Fibroblast of the aortic adventitia (primary cell): ENCODE measurements at places on chromosomes 5 and 9.
A peak's percentile ranks its signal among the peaks of the same experiment; 100 is the strongest.

DNA sequence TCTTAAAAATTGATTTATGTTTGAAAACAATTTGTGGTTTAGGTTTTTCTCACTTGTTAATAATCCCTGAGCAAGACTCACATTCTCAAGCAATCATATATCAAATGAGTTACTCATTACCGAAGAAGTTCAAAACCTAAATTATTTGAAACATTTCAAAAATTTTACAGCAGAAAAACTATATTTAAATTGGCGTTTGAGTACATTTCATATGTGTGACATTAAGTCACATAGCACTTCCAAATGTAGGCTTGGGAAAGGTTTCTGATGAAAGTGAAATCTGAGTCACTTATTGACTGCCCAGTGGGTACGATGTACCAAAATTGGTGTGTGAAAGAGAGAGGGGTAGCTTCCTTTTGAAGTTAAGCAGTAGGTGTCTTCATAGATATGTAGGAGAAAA lies 411.4 kb upstream of the SGCD start:
- DNase-seq, result no peak

DNA sequence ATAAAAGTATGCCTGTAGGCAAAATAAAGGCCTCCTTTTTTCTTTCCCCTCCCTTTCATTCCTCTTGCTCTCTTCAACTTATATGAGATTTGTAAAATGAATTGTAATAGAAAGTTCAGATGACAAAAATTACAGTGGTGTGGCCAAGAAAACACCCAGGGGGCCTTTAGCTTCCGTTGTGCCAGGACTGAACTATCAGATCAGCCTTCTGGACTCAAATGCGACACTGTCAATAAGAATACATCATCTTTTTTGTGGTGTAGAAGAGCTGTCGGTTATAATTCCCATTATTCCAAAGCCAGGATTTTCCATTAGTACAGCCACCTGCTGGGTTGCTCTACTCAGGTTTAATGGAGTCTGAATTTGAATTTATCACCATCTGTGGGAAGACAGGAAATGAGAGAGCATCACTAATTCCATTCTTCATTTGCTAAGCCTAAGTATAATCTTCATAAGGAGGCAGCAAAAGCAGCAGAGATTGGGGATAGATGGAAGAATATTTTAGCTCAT lies 443.4 kb downstream of the ANXA1 start:
- DNase-seq, result no peak

DNA sequence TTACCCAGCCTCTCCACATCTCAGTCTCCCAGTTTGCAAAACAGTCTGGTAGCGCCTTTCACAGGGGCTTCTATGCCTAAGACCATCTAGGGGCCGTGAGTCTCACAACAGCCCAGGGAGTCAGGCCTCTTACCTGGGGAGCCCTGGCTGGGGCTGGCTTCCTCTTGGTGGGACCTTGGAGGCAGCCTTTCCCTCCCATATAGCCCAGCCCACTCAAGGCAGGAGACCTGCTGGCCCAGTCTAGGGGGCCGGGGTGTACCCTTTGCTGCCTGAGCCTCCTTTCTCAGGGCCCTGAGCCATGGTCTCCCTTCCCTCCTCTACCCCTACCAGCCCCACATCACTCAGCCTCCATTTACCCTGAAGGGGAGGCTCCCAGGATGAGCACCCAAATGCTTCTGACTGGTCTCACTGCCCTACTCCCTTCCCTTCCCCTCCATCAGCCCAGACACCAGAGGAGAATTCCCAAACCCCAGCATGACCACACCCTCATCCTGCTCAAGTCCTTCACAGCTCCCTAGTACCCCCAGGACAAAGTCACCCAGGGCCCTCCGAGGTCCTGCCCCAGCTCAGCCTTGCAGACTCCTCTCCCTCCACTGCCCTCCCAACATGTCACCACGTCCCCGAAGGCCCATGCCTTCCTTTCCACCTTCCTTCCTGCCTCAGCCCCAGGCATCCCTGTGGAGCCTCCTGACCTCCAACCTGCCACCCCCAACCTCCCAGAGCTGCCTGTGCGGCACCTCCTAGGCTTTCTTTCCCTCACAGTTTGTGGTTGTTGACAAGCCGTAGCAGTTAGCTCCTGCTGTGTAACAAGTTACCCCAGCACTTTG lies 55.3 kb downstream of the BARX1 start:
- DNase-seq, result no peak

DNA sequence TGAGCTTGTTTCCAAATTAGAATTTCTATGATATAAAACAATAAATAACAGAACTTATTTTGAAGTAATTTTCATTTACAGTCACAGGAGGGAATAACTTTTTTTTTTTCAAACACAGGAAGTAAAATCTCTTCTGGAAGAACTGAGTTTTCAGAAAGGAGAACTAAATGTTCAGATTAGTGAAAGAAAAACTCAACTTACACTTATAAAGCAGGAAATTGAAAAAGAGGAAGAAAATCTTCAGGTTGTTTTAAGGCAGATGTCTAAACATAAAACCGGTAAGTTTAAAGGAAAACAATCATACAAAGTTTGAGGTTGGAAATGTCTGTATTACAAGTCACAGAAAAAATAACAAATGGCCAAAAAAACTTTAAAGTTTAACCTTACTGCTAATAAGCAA lies 41.6 kb downstream of the RAB14 start:
- DNase-seq, result no peak

GRCh38 chr5:74617202-74617601 lies 23.3 kb downstream of the ENC1 start:
- DNase-seq, result no peak

DNA sequence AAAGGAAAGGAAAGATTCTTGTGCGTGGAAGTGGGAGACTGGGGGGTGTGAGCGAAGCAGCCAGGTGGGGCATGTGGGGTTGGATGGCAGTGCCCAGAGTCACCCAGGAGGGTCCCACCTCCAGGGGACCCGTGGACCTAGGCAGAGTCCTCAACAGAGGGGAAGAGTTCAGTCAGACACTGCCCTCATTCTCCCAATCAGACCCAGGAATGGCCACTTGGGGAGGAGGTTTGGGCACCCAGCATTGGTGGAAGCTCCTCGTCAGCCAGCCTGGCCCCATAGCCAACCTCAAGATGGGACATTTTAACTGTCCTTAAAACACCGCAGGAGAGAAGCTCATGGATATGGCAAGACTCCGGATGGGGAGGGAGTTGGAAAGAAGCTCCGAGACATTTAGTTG lies 21.9 kb upstream of the LAMC3 start:
- no peak for DNase-seq

DNA sequence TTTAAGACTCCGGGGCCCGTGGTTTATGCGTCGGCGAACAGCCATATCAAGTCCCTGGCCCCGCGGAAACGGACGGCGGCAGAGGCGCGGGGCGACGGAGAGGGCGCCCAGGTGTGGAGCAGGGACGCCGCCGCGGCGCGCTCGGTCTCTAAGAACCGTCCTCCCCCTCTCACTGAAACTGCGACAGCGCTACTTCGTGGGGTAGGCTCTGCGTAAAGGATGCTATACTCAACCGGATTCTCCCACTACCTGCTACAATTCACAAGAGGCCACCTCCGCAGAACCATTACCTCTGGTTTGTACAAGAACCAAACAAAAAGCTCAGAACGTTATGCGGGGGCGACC lies 404 bp downstream of the MRNIP start:
- DNase-seq, result peak; percentile 18

GRCh38 chr5:78008356-78008967 lies 232.3 kb upstream of the TBCA start:
- DNase-seq, result peak; percentile 54
